ENCODE measurements at places on chromosomes 6 and 20.

GRCh38 chr20:51560550-51561307 is 18.2 kb upstream of the NFATC2 start:
- no peak for DNase-seq

DNA sequence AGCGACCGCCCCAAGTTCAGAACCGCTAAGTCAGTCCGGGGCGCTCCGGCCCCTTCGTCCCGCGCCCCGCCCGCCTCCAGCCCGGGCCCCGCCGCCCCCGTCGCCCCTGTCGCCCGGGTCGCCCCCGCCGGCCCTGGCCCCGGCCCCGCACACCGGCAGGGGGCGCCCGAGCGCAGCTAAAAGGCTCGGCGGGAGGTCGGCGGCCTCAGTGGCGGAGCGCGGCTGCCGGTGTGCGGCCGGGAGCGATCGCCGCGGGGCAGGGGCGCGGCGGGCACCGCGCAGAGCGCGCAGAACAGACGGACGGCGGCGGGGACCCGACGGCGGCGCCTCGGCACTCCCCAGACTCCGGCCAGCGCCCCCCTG is at the start of gene FNDC1:
FNDC1 (plus strand) TSS at position 208 of the 363 bp plus-strand sequence. CDS start 197 bp downstream, outside the sequence.
- DNase-seq, result peak; percentile 21

DNA sequence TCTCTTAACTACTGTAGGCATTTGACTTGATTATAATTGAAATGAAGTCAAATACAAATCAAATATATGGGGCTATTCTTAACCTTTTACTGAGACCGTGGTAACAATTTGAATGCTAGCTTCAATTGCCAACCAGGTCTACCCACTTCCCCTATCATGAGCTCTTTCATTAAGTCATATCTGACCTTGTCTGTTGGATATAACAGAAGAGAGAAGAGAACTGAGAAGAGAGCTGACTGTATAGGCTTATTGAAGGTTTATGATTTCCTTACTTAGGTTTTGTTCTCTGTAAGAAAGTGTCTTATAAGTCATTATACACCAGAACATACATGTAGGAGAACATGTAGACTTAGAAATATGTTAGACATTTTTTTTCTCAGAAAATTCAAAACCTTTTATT is 549.4 kb downstream of the COL12A1 start:
- no peak for DNase-seq

GRCh38 chr6:29853245-29853644 is 25.6 kb downstream of the HLA-G start:
- no peak for DNase-seq

- DNase-seq, result no peak
Observed at GRCh38 chr6:53918854-53919510, 124.2 kb downstream of the LRRC1 start.

DNA sequence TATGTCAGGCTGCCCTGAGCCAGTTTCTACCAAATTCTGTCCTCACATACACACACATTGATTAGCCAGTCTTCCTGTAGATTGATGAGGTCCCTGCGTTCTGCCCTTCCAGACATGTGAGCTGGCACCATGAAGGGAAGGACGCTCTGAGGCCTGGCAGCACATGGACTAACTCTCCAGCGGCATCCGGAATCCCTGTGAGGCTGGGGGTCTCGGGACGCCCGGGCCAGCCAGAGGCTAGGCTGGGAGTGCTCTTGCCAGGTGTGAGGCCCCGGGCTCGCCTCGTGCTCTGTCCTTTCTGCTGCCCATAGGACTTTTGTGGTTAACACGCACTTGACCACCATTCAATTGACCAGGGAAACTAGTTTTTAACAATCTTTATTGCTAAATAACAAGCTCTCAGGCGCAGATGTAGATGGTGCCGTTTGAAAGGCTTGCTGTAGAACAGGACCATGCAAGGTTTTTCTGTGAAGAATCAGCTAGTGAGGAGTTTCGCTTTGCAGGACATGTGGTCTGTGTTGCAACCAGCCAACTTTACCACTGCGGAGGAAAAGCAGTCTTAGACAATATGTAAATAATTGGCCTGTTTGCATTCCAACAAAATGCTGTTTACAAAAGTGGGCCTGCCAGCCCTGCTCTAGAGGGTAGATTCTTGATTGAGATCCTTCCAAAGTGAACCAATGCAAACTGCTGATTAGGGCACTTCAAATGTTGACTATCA is 29.3 kb downstream of the FOXF2 start:
- DNase-seq, result no peak

- peak; percentile 8 for DNase-seq
Observed at GRCh38 chr6:14269436-14269835, 151.9 kb downstream of the CD83 start.

DNA sequence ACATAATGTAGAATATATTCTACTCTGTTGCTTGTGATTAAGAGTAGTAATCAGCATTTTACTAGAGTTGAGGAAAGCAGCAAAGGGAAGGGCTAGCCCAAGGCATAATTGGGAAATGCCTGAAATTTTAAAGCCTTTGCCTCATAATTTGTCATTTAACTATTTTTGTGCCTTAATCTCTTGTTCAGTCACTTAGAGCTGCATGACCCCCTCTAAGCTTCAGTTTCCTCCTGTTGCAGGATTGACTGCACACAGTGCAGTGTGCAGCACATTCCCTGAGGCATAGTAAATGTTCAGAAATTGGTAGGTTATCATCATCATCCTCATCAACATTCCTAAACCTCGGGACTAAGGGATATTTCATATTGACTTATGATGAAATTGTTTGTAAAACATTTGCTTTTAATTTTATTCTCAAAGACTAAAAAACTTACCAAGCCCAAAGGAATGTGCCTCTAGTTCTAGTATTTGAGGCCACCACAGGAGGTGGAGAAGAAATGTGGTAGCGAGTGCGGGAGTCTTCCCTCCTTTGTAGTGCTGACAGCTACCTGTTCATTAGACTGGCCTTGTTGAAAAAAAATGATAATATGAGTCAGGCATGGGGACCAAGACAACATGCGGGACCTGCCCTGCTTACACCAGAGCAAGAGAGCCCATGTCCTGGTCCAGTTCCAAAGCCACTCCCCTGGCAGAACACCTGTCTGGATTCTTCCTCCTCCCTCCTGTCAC is 14.8 kb upstream of the TENT5A start:
- DNase-seq, result no peak

DNA sequence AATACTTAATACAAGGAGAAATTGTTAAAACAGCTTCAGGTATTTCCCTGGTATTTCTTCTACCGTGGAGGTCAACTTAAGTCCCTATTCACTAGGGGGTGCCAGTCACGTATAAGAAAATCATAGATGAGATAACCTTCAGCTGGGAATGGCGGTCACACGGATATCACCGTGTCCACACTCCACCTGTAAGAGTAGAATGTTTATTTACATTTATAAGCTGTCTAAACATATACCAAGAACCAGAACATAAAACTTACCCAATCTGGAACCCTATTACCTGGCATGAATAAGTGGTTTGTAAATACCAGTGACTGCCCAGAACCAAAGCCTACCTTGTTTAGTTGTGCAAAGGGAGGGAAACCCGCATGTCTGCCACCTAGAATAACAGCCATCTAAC is 1.9 kb upstream of the ELOVL4 start:
- DNase-seq, result peak; percentile 78

- DNase-seq, result no peak
Observed at GRCh38 chr20:50498071-50498776, 12.0 kb upstream of the PTPN1 start.

- DNase-seq, result no peak
Observed at GRCh38 chr6:52310932-52311331, 26.4 kb upstream of the MCM3 start.

GRCh38 chr6:144566868-144567615 is 281.9 kb downstream of the UTRN start:
- DNase-seq, result no peak

- DNase-seq, result no peak
Observed at GRCh38 chr6:10421921-10422736, 7.3 kb upstream of the TFAP2A start.

- DNase-seq, result no peak
Observed at GRCh38 chr20:8232332-8232731, 100.3 kb downstream of the PLCB1 start.
